ENCODE measurements at places on chromosomes 7 and 10.

- DNase-seq = no peak
These were observed 171.6 kb downstream of the LRRN3 start for GRCh38 chr7:111262293-111263116.

- DNase-seq = no peak
These were observed 176.7 kb downstream of the EMX2 start for GRCh38 chr10:117718986-117719920.

DNA sequence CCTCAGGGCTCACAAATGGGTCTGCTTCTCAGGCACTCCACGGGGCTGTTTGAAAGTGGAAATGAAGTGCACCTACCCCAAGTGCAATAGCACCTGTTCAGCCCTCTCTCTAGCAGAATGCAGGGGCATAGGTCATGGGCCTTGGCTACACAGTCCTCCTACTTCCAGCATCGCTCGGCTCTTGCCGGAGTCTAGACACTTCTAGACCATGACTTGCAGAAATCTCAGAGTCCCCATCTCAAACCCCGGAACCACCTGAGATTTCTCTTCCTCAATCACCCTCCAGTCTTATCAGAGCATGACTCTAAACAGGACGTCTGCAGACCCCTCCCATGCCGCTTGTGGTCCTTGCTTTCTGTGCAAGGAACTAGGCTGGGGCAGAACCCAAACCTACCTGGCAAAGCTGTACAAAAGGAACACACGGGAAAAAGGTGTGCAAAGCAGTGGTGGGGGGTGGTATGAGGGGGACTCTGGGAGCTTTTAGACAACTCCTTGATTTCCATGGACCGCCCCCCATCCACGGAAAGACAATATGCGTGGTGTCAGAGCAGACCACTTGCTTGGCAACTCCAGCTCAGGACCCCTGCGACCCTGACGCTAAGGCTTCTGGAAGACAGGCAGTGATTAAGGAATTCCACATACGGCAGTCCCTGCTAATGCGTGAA is 13.8 kb downstream of the TMEM273 start:
- DNase-seq = no peak

DNA sequence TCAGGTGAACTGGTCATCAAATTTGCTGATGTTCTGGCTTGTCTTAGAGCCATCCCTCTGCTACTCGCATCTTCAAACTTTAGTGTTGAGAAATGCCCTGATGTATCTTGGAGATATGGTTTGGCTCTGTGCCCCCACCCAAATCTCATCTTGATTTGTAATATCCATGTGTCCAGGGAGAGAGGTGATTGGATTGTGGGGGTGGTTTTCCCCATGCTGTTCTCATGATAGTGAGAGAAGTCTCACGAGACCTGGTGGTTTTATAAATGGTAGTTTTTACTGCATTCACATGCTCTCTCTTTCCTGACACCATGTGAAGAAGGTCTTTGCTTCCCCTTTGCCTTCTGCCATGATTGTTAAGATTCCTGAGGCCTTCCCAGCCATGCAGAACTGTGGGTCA is 74.0 kb upstream of the AFAP1L2 start:
- no peak for DNase-seq

GRCh38 chr7:131683536-131684125 is 127.2 kb upstream of the PODXL start:
- DNase-seq = no peak

DNA sequence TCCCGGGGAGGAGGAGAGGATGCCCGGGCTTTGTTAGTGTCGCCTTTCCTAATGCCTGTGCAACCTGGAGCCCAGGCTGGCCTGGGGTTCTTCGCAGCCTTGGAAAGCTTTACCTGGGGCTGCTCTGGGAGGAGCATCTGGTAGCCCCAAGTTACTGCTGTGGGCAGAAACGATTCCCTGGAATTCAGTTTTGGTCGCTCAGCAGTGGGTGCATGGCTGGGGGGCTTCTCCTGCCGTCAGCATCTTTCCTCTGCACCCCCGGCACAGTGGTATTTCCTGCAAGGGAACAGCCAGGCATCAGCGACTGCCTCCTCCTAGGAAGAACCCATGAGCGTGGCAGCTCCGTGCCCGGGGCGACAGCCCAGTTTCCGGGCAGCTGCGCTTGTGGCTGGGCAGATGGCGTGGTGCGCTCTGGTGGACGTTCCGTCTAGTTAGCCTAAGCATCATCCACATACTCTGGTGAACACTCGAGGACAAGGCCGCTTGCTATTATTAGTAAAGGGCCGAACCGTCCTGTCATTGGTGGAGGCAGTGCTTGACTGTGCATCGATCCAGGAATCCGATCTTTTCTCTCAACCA is 107.0 kb upstream of the BTBD16 start:
- DNase-seq = no peak

DNA sequence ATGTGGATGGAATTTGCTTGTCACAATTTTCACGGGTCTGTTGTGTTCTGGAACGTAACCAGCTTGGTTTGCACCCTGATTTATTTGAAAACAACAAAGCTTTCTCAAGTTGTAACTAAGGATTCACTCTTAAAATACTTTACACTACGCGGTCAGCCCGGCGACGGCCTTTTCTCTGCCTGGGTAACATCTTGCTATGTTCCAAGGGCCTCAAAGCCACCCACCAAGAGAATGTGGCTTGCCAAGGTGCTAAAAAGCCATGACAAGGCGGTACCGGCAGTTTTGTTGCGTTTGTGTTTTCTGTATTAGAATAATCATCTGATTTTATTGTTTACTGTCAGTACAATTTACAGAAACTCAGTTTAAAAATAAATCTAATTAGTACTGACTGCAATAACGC is 220.9 kb downstream of the SFMBT2 start:
- DNase-seq = no peak

- DNase-seq = no peak
These were observed 16.3 kb downstream of the SMURF1 start for GRCh38 chr7:99127636-99128035.

GRCh38 chr7:148058753-148059152 is 531.8 kb upstream of the C7orf33 start:
- no peak for DNase-seq

DNA sequence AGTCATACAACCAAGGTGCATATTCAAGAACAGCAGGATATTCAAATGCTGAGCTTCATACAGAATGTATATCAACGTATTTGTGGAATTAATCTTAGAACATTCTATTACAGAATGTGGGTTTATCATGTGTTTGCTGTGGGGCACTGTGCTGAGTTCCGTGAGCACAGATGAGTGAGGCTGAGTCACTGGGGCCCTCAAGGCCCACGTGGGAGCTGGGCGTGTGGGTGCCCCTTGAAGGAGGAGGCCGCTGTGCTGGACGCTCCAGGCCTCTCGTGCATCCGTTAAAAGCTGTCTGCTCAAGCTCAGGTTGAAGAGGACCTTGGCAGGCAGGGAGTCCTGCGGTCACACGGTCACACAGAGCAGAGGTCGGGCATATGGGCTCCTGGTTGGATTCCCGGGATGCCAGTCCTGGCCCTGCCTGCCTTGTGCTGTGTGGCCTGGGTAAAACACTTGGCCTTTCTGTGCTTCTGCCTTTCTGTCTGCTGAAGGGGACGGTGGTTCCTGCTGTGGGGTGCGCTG is 70.1 kb downstream of the GLRX3 start:
- DNase-seq = no peak

- no peak for DNase-seq
These were observed 549.5 kb upstream of the GRM3 start for GRCh38 chr7:86094166-86094669.

DNA sequence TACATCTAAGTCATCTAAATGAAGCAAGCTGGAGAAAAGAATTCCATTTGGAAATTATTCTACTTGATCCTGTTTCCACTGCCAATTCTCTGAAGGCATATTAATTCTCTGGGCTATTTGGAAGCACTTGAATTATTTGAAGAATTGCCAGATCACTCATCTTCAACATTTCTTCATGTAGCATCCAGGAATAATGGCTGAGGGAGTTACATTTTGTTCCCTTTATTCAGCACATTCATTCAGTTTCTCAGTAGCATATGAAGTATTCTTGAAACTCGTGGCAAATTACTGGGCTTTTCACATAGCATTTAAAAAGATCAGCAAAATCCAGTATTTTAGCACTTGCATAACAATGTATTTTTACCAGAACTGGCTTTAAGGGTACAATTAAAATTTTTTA is 127.1 kb upstream of the VIPR2 start:
- DNase-seq = no peak

DNA sequence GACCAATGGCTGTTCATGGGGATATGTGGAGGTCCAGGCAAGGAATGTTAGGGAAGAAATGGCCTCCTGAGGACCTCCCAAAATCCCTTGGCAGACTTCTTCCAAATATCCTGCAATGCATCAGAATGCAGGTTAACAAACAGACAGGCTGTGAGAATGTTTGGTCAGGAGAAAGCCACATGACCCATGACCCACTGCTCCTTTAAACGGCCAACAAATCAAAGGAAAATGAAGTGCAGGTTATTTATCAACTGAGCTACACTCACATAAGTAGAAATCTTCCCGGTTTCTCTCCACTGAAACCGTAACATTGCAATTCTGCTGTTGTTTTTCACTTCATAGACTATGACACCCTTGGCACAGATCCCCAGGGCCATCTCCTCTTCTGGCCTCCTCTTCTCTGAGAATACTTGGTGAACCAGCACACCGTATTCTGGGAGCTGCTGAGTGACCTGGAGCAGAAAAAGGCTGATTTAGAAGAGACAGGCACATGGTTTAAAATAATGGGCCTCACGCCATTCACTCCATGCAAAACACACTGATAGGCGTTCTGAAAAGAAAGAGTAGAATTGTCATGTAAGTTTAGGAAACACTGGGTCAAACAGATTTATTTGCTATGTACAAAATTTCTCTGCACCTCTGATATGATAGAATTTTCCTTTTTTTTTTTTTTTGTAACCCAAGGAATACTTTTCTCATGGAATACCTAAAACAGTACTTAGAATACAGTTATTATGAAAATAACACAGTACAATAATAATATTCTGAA is 67.8 kb downstream of the FRMPD2 start:
- DNase-seq = no peak

- no peak for DNase-seq
These were observed 27.5 kb downstream of the MAD1L1 start for GRCh38 chr7:2205036-2205780.

DNA sequence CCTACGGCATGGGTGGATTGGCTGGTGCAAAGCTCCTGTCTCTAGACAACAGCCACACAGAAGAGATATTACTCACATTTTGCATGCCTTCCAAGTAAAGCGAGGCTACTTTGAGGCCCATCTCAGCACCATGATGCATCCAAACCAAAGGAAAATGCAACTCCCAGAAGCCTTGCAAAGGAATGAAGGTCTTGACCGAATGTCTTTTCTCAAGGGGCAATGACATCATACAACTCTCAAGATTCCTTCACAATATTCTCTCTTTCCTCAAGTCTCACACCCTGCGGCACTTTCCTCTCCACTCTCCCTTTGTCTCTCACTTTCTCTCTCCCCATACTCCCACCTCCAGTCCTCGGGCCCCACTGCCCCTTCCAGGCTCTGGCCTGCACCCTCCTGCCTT is 44.8 kb upstream of the CPXM2 start:
- no peak for DNase-seq
